Motor neuron (in vitro differentiated cells): ENCODE measurements at places on chromosomes 4 and X. TPM values are rescaled to one million over a fixed set of nuclear protein-coding genes. Genes with fewer than 3 reads are reported as not detected.

The RPL39 gene
- total RNA-seq = 6,585 and 7,389 TPM in 2 replicates

The BEND2 gene
- not detected in 2 replicates for total RNA-seq

The ASMT gene
- 0.33 and 0.63 TPM in 2 replicates for total RNA-seq

The VCX3A gene
- total RNA-seq = not detected in 2 replicates

The MAGEA9B gene
- total RNA-seq = not detected in 2 replicates

The DGKK gene
- total RNA-seq = 0.41 and 0.57 TPM in 2 replicates

The DNASE1L1 gene
- 13.5 and 14.5 TPM in 2 replicates for total RNA-seq

The CLDN2 gene
- 1.00 and 1.0 TPM in 2 replicates for total RNA-seq

The DUSP9 gene
- 2.1 and 2.5 TPM in 2 replicates for total RNA-seq

The UNC5C gene
- total RNA-seq = 0.13 and 0.69 TPM in 2 replicates

The EIF2S3 gene
- total RNA-seq = 272 and 290 TPM in 2 replicates

The DDX60 gene
- 36.4 and 36.9 TPM in 2 replicates for total RNA-seq
